NAMALWA (cell line): ENCODE measurements at places on chromosomes 2 and 18.
A peak's percentile ranks its signal among the peaks of the same experiment; 100 is the strongest.

- no peak for DNase-seq
Measured at GRCh38 chr2:85672456-85672855, 4.5 kb upstream of the SFTPB start.

GRCh38 chr18:48033790-48034650 is 103.6 kb upstream of the SMAD2 start:
- DNase-seq, result no peak

GRCh38 chr2:69521747-69522146 is 84.5 kb upstream of the NFU1 start:
- DNase-seq, result no peak

DNA sequence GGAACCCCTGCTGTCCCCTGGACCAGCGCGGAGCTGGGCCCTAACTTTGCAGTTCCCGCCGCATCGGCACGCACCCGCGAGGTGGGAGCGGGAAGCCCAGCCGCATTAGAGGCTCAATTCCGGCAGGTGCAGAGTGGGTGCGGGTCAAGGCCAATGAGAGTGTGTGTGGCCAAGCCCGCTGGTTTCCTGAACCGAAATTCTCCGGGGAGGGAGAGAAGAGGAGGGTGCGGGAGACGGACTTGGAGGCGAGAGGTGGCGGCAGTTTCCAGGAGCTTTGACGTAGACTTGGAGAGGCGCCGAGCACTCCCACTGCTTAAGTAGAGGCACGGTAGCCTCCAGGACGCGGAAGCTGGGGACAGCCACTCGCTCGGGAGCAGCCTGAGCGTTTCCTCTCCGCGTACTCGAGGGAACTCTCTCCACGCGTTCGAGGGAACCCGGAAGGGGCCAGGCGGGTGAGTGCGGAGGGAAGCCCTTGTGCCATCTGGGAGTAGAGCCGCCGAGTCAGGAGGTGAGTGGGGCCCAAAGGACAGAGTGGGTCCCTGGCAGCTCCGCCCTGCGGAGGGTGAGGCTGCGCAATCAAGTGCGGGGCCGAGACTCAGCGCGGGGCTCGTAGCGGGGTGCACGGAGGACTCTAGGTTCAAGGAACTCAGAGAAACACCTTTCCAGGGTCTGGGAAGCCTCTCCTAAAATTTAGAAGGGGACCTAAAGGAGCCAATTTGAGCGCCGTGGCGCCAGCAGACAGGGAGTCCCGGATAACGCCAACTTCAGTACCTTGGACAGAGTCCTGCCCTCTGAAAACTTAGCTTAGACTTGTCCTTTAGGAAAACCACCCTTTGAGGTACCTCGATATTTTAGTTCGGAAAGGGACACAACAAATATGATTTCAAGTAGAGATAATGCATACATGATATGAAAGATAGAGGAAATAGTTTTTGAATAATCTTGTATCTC is at the start of gene FAM237A:
TSS of gene FAM237A (plus strand) at position 413 of the 951 bp plus-strand sequence. CDS start 1,750 bp downstream, outside the sequence.
- DNase-seq, result peak; percentile 5

DNA sequence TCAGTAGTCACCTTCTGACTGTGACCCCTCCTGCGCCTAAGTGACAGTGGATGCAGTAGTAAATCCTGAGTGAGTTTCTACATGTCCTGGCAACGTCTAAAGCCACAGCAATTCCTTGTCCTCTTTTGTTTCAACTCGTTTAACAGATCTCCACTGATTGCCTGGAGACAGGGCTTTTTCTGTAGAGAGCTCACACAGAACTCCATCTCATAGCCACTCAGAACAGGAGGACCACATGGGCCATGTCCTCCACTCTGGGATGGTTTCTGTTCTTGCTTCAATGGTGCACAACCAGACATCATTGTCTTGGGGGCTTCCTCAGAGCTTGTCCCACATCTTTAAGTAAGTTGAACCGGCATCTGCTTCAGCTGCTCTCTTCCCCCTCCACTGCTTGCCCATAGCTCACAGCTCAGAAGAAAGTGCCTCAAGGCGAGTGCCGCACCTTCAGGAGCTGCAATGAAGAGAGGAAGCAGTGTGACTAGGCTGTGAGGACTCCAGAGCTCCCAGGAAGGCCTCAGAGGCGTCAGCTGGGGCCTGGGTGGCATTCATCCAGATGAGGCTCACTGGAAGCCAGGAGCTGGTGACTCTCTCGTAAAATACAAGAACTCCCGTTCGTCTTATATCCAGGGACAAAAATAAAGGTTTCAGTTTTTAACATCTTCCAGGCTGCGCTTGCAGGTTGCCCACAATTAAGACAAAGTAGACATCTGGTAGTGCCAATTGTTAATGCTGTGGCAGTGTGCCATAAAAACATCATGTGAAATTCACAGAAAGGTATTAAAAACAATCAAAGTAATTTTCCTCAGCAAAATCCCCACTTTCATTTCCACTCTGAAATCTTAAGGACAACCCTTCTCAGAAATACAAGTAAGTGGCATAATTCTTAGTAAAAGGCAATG is 37.3 kb downstream of the ST3GAL5 start:
- DNase-seq, result no peak
